ENCODE measurements at places on chromosomes 12 and 14.

DNA sequence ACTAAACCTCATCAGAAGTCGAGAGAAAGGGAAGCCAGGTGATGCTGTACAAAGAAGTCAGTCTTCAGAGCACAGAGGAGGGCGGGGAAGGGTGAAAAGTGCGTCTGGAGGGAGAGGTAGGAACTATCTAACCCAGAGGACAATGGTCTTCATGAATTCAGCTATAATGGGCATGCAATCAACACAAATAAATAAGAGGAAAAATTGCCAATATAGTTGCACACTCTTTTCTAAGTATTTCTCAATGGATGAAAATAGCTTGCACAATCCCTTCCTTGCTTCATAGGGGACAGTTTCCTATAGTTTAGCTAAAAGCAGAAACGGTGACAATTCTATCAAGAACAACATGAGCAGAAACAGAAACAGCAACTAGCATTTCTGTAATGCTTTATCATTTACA lies 931.2 kb downstream of the AACS start:
- no peak for DNase-seq

GRCh38 chr14:97921296-97921695 lies 1124.1 kb downstream of the VRK1 start:
- no peak for DNase-seq

- no peak for DNase-seq
Observed at GRCh38 chr14:104509673-104510072, 69.9 kb upstream of the C14orf180 start.

DNA sequence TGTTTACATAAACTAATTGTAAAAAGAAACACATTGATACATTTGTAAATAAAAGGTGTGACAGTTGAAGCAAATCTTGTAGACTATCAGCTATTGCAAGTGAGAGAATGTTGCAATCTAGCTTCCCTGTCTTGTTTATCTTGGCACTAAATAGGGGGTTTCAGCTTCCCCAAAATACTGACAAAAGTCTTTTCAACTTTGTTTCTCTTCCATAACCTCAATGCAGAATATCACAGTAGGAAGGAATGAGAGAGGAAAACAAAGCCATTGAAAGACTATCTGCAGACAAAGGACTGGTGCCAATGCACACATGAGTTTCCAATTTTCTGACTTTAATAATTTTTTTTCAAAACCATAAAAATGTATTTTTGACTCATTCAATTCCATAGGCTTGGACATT lies 886.2 kb upstream of the MGAT4C start:
- DNase-seq, result no peak

- DNase-seq, result no peak
Observed at GRCh38 chr12:71702590-71702989, 16.7 kb downstream of the TMEM19 start.

- no peak for DNase-seq
Observed at GRCh38 chr12:131454418-131455217, 256.3 kb upstream of the SFSWAP start.

- no peak for DNase-seq
Observed at GRCh38 chr12:49031573-49032161, 13.1 kb upstream of the PRKAG1 start.

Measured in NCI-H187 treated with DMSO at 0.1 percent for 48 hours (cell line).